ENCODE measurements at places on chromosomes 3 and 15.

DNA sequence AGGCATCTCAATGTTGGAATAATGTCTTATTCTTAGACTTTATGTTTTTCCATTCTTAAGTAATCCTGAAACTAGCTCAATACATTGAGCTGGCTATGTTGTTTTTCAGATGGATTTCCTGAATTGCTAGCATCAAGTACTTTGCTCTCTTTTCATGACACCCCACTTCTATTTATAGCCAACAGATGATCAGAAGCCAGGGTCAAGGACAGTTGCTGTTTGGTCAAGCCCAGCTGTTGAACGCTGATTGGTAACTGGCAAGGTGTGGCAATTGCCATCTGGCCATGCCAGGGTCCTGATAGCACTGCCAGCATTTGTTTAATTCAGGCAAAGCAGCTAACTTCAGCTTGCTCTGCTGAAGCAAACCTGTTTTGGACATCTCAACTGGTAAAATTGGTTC lies 46.2 kb upstream of the PLCL2 start:
- no peak for DNase-seq

DNA sequence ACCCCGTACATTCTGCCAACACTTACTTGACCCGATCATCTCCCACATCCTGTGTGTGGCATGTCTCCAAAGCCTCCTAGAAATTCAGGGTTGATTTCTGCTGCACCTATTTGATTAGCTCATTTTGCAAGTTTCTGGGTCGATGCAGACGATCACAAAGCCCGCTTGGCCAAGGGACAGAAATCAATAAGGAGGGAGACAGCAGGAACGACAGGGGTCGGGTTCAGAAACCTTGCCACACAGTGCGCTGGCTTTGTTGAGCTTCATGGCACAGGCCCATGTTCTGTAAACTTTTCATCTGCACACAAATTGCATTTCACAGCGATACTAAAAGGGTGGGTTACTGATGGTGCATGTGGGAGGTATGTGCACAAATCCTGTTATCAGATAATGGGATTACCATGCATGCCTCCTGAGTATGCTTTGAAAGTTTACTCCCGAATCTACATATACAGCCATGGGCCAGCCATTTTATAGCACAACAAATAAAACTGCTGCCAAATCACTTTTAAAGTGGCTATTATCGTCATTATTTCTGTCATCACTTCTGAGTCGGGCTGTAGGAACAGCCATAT lies 95.9 kb upstream of the ATP11B start:
- DNase-seq = no peak

GRCh38 chr3:146431240-146431639 lies 38.1 kb downstream of the PLSCR2 start:
- no peak for DNase-seq

DNA sequence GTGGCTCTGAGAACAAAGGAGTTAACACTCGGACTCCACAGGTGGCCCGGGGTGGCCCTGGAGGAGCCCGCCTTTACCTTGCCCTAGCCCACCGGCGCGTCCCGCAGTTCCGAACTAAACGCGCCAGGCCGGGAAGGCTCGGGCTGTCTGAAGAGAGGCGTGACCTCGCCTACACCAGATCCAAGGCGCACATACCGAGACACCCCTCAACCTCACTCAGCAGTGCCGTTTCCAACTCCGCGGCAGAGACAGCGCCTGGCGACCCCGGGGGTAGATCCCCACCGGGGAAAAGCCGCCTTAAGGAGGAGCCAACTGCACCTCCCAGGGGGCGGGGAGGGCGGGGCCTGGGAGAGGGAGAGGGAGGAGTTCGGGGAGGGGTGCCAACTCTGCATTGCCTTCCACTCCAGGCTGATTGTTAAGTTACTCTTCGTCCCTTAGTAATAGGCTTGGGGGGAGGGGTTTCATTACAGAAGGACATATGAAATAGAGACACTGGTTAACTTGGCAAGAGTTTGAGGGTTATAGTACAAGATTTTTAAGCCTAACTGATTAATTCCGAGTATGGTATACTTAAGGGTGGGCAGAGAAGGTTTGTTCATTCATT lies at the start of gene DLG1:
Gene DLG1 (minus strand): TSS at position 272 of the 604 bp plus-strand sequence. CDS start 1,408 bp downstream, outside the sequence.
- peak; percentile 85 for DNase-seq

GRCh38 chr3:129123314-129124060 lies 1.9 kb upstream of the RAB43 start:
- DNase-seq = no peak

- DNase-seq = peak; percentile 35
Observed at GRCh38 chr3:197555281-197556261, at the start of gene BDH1. Gene BDH1 (minus strand): TSS chr3:197555968. CDS start chr3:197546443, 9,525 bp downstream.

DNA sequence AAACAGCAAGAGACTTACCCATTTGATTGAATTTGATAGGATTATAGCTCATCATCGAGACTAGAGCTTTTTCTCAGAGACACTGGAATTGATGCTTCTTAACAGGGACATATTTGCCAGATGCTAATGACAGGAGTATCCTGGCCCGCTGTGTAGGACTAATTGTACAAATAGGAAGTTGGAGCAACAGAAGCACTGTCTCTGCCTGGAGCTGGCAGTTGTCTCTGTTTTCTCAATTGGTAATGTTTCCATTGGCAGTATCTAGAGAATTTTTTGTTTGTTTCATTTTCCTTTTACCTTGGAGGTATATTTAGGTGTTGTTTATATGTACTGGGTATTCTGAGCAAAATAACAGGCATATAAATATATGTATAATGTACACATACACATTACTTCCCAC lies 8.9 kb upstream of the PCOLCE2 start:
- DNase-seq = no peak

- DNase-seq = no peak
Observed at GRCh38 chr3:11283139-11283475, 10.9 kb downstream of the ATG7 start.

DNA sequence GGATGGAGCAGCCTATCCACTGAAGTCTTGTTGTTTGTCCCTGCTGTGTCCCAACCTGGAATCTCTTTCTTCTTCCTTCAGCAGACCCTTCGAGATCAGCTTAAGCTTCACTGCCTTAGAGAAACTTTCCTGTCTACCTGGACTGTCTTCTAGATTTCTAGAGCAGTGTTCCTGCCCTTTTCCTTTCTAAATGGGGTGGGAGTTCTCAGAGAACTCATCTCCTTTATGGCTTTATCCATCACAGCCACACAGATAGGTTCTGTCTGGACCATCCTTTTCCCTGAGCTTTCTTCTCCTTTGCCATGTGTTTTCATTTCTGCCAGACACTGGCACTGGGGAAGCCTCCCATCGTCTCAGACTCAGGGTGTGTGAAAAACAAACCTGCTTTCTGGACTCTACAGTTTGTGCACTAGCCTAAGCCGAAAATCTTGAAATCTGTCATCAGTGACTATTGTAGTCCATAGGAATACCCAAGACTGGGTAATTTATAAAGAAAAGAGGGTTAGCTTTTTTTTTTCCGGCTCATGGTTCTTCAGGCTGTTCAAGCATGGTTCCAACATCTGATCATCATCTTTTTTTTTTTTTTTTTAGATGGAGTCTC lies 177.5 kb downstream of the PGPEP1L start:
- DNase-seq = no peak

DNA sequence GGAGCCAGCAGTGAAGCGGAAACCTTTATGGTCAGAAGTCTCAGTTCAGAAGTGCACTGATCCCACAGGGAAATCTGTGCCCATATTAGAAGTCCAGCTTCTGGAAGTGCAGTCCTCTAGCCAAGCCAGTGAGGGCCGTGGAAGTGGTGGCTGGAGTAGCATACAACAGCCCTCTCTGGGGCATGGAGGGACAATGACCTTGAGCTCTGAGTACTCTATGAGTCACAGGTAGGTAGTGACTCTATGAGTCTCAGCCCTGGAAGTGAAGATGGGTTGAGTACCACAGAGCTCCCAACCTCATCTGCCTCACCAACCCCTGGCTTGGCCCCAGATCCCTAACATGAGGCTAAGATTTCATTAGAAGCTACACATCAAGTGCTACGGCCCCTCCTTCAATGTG lies 205.9 kb upstream of the PPP2R3A start:
- DNase-seq = no peak

DNA sequence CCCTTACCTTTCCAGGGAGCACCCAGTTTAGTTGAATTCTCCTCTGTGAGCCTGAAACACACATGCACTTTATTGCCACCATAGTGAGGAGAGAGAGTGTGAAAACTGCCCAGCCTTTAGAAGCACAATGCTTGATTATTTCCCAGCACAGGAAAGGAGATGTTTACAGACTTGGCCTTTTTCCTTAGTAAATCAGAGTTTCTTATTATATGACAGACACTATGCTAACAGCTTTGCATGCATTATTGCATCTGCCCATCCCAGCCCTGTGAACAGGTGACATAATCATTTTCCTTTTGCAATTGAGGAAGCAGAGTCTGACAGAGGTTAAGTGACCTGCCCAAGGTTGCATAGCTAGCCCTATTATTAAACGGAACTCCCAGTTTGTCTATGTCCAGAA lies 36.5 kb downstream of the CAPN3 start:
- no peak for DNase-seq
